Activated T-cell treated with anti-CD3 and anti-CD28 coated beads, Interleukin-2, amount 50 U/mL, for 72 hours (primary cell): ENCODE measurements at places on chromosomes 13 and 19.
A peak's percentile ranks its signal among the peaks of the same experiment; 100 is the strongest.

DNA sequence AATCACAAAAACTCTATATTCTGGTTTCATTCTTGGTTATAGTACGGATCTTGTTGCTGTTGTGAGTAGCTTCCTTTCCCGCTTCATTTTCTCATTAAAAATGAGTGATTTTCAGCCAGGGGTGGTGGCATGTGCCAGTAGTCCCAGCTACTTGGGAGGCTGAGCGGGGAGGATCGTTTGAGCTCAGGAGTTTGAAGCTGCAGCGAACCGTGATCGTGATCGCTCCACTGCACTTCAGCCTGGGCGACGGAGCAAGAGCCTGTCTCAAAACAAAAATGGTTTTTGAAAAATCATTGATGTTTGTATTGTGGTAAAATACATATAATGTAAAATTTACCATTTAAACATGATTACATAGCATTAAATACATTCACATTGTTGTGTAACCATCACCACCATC lies 71.6 kb upstream of the TM9SF2 start:
- peaks cover 78% of the 10 kb centered on the region for H3K4me1 ChIP-seq
- H3K27ac ChIP-seq: no peak overlapping the region
- H3K4me3 ChIP-seq: no peak overlapping the region
- no peaks in the 10 kb centered on the region for H3K36me3 ChIP-seq
- no peaks in the 10 kb centered on the region for H3K27me3 ChIP-seq

DNA sequence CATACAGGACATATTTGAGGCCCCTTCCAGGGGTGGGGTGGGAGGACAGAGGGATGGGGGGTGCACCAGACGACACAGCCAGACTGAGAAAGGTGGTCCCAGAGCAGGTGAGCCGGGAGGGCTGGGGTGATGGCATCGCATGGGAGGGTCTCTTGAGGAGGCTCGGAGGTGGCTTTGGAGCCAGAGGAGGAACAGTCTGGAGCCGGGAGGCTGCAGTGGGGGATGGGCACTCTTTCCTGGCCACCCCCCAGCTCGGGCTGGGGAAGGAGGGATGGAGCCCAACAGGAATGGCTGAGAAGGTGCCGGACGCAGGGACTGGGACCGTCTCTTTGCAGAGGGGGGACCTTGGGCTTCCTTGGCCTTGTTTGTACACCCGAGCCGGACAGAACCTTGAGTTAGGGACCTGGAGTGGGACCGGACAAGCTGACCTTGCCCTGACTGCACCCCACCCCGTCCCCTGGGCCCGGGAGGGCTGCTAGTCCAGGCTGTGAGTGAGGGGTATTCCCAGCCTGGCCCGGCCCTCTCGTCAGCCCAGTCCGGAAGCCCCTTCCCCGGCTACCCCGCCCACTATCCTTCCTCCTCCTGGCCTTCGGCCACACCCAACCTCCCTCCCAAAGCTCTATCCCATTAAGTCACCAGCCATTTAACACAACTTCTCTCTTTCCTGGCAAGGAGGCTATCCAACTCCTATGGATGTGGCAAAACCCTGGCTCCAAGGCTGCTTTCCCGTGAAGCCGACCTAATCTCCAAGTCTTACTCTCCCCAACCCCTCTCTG lies 816 bp upstream of the TBXA2R start:
- peaks cover 7% of the 10 kb centered on the region for H3K4me1 ChIP-seq
- H3K4me3 ChIP-seq: peak overlapping the region; percentile 11
- DNase-seq: no peak
- peaks cover 6% of the 10 kb centered on the region for H3K27me3 ChIP-seq

DNA sequence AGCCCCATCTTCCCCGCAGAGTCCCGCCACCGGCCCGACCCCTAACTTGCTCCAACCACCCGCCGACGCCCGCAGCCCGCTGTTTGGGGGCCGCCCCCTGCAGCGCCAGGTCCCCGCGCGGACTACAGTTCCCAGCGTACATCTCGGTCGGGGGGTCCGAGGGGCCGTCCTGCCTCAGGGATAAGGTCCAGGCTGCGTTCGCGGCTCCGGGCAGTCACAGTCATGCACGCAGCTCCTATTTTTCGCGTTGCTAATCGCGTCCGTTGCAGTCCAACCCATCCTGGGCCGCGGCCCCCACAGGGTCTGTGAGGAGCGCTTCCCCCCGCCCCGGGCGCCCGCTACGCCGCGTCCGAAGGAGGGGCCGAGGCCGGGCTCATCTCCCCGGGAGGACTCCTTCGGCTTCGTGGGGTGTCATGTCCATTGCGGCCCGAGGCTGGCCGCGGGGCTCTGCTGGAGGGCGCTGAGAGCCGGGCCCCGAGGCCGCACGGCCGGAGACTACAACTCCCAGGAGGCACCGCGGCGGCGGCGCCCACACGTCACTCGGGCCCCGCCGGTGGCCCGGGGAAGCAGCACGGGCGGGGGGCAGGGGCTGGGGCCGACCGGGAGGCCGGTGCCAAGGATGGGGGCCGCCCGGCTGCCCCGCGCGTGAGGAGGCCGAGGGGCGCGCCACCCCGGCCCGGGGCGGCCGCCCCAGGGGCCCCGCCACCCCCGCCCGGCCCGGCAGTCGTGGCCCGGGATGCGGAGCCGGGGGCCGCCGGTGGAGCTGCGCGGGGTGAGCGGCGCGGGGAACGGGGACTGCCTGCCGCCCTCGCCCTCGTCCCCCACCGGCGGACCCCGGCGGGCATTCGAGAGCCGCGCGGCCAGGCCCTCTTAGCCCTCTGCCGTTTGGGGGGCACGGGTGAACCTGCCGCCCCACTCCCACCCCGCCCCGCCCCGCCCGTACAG lies at the start of gene MAP3K10:
Gene MAP3K10, plus strand, starts transcription at position 536 of the 945 bp plus-strand sequence. CDS start 606 bp downstream, outside the sequence.
- H3K27me3 ChIP-seq: no peaks in the 10 kb centered on the region
- H3K4me1 ChIP-seq: peaks cover 29% of the 10 kb centered on the region
- DNase-seq: peak; percentile 87
- H3K4me3 ChIP-seq: peak within 1 kb of the TSS; percentile 97

GRCh38 chr13:113009743-113010509 lies 40.9 kb downstream of the MCF2L start:
- H3K27me3 ChIP-seq: no peaks in the 10 kb centered on the region
- H3K4me1 ChIP-seq: peaks cover 16% of the 10 kb centered on the region
- peaks cover 3% of the 10 kb centered on the region for H3K36me3 ChIP-seq

GRCh38 chr19:10418485-10419199 lies 1.7 kb upstream of the PDE4A start:
- H3K4me3 ChIP-seq: peak overlapping the region; percentile 96
- H3K27ac ChIP-seq: no peak overlapping the region
- peaks cover 4% of the 10 kb centered on the region for H3K36me3 ChIP-seq
- peaks cover 45% of the 10 kb centered on the region for H3K27me3 ChIP-seq
- DNase-seq: peak; percentile 23

DNA sequence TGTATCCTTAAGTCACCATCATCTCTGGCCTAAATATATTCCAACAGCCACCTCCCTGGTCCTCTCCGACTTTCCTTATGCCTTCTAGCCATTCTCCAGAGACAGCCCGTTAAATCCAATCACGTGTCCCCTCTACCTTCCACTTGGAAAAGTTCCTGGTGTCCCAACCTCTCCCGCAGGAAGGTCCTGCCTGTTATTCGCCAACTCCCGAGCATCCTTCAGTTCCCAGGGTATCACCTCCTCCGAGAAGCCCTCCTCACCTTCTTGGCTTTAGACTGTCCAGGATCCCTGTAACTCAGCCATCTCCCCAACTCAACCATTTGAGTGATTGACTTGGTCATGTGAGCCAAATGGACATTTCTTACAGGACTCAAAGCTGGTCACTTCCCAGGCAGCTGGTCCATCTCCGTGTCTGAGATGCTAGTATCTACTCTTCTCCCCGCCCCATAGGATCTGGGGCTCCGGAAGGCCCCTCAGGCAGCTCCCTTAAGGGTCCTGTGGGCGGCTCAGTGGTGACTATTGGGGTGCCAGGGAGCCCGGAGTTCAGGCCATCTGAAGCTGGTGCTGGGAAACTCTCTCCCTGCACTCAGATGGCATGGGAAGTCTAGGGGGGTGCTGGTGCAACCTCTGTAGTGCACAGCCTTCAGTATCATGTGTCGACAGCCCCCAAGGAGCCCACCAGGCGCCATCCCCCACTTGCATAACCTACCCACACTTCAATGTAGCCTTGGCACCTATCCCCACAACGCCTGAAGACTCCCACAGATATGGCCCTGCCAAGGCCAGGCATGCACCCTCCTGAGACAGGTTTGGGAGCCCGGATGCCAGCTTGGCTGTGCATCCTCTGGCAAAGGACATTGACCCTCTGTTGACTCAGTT lies 27.9 kb upstream of the NANOS3 start:
- peak overlapping the region; percentile 29 for H3K27ac ChIP-seq
- no peak for DNase-seq
- H3K4me3 ChIP-seq: peak overlapping the region; percentile 29
- H3K4me1 ChIP-seq: peaks cover 47% of the 10 kb centered on the region

DNA sequence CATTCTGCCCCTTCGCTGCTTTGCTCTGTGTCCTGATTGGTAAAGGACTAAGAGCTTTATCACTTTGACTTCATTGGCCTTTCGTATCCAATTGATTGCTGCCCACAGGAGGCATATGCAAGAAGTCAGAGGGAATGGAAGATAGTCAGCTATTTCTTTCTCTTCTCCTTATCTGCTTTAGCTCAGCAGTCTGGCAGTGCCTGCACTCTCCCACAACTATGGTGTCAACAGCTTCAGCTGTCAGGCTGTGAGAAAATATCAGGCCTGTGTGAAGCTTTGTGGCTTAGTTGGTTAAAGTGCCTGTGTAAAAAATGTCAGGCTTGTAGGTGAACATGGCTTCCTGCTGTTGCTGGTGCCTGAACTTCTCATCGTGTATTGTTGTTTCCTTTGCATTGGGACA lies 243.0 kb downstream of the PCDH17 start:
- H3K4me3 ChIP-seq: no peak overlapping the region
- peaks cover 1% of the 10 kb centered on the region for H3K36me3 ChIP-seq
- no peak overlapping the region for H3K27ac ChIP-seq
- no peaks in the 10 kb centered on the region for H3K4me1 ChIP-seq
- no peak for DNase-seq

DNA sequence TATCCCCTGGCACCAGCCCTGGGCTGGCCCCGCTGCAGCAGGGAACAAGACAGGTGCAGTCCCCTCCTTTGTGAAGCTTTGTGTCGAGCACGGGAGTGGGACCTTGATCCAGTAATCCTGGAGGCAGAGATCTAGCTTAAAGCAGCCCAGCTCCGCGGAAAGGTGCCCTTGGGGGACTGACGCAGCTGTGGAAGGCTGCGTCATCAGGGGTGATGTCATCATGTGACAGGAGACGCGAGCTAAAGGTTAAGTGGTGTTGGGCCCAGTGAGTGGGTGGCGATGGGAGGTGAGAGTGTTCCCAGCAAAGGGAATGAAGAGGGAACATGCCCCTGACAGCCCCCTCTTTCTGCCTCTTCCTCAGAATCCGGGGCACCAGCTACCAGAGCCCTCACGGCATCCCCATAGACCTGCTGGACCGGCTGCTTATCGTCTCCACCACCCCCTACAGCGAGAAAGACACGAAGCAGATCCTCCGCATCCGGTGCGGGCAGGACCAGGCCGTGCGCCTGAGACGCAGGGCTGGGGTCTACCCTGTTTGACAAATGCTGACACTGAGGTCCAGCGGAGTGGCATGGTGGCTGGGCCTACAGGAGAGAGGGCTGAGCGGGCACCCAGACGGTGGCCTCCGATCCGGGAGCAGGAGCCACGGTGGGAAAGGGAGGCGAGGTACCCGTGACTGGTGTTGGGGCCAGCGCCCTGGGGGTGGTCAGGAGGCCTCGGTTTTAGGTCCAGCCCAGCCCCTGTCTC lies 2.6 kb downstream of the LHB start:
- peaks cover 6% of the 10 kb centered on the region for H3K27me3 ChIP-seq
- no peak overlapping the region for H3K4me3 ChIP-seq
- DNase-seq: no peak
- H3K4me1 ChIP-seq: peaks cover 11% of the 10 kb centered on the region
- peaks cover 1% of the 10 kb centered on the region for H3K36me3 ChIP-seq
